ENCODE measurements at places on chromosomes 4 and X.

- no peak for DNase-seq
These were observed 18.0 kb upstream of the BMPR1B start for GRCh38 chr4:94739741-94740140.

DNA sequence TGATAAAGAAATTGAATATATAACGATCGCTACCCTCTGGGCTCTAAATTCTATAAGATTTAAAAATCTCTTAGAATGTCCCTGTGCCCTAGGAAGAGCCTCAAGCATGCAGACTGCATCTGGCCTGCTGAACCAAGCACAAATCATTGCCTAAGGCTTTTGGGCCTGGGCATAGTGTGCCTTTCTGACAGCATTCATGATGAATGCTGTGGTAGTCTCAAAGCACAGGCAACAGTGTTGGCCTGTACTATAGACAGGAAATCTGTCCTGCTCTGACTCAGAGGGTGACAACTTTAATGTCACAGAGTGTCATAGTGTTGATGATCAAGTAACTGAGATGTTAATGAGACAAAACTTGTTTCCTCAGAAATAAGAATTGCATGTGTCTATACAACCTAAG lies 717.3 kb downstream of the STIM2 start:
- no peak for DNase-seq

DNA sequence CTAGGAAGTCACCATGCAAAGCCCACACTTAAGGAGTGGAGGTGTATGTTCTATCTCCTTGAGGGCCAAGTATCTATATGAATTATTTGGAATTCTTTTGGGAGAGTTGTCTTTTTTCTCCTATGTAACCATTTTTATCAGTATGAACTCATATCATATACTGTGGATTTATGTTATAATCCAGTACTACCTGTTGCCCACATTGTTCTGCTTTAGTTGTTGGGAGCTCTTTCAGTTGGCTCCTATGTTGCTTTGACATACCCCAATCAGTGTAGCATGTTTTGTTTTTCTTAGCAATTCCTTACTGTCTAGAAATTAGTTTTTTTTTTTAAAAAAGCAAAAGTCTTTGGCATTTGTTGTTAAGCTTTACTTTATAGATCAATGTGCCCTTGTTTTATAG lies 13.0 kb downstream of the UCHL1 start:
- DNase-seq: no peak

GRCh38 chr4:10080589-10081217 lies 35.9 kb downstream of the WDR1 start:
- no peak for DNase-seq

DNA sequence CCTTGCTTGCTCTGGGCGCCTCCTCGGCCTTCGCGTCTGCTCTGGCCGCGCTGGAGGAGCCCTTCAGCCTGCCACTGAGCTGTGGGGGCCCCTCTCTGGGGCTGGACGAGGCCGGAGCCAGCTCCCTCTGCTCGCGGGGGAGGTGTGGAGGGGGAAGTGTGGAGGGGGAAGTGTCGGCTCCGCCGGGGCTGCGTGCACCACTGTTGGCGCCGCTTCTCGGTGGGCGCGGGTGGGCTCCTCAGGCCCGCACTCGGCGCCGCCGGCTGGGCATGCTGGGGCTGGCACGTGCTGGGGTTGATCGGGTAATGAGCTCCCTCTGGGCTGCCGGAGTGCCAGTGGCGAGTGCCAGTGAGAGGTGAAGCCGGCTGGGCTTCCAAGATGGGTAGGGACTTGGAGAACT lies 116.7 kb downstream of the CPXCR1 start:
- DNase-seq: no peak

- DNase-seq: peak; percentile 65
These were observed 13.1 kb downstream of the GASK1B start for GRCh38 chr4:158159718-158160094.

- peak; percentile 33 for DNase-seq
These were observed 638 bp downstream of the BLTP1 start for GRCh38 chr4:122152711-122153226.

DNA sequence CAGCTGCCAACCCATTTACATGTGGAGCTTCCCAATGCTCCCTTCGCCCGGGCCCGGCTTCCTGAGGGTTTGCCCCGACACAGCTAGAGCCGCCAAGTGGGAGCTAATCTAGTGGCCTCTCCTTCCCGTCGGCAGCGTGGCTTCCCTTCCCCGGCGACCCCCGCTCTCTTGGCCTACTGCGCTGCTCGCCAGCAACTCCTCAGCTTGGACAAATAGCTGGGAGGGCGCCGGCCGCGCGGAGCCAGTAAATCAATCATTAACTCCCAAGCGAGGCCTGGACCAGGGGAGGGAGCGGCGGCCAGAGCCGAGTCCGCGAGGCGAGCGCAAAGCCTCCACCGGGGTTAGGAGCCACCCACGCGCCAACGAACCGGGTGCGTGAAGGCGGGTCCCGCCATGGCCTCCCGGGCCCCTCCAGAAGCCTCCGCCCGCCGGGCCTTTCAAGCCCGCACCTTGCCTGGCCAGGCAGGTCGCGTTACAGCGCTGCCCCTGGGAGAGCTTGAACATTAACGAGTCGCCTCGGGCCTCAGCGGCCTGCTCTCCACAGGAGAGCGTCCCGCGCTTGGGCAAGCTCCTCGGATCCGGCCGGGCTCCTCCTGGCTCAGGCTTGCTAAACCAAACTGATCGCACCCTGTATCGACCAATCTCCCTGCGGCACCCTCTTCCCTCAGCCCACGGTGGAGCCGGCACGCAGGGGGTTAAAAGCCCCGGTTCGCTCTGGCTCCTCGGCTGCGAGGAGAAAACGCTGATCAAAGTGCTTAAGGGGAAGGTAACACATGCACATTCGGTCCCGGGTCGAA lies 10.6 kb upstream of the BCOR start:
- DNase-seq: no peak

- no peak for DNase-seq
These were observed 37.2 kb downstream of the CPLX1 start for GRCh38 chr4:788636-789297.

DNA sequence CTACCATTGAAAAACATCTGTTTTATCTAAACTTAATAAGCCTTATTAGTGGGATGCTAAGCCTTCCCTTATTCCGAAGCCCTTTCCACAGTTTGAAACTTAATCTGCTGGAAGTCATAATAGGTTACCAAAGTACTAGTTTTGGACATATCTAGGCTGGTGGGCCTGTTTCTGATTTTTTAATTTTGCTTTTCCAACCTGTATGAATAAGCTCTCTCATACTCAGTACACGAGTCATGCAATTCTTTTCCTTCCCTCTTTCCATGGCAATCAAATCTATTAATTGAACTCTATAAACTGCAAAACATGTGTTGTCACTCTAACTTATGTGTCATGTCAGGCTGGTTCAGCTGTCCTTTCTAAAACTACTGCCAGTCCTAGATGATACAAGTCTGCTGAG lies 91.0 kb downstream of the AMMECR1 start:
- no peak for DNase-seq

GRCh38 chr4:85476381-85476780 lies 1.4 kb downstream of the ARHGAP24 start:
- DNase-seq: no peak

DNA sequence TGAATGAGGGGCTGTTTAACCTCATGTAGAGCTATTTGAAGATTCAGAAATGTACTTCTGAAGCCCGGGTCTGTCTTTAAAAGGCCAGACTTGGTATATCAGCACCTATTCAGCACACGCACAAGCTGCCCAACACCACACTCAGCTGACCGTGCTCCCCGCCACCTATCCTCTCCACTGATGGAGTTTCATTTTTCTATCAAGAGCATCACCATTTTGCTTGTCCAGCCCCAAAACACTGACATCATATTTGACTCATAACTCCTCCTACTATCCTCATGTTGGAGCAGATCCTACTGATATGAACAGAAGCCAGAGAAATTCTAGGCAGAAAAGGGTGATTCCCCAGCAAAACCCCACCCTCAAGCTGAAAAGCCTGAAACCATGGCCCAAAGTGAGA lies 100.3 kb downstream of the SORBS2 start:
- DNase-seq: no peak

DNA sequence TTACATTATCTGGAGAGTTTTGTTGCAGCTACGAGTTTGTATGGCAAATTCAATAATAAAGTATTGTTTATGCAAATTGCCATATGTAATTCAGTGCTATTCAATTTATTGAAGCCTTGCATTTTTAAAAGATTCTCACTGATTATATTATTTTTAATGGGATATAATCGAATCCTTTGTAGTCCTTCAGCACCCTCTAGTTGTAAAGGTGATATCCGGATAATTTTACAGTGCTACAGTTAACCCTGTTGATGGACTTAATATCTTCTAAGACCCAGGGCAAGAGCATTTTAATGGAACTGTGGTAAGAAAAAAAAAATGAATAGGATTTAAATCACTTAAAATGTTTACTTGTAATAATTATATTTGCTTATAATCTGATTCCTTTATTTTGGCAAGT lies 48.5 kb upstream of the GRIA2 start:
- no peak for DNase-seq

DNA sequence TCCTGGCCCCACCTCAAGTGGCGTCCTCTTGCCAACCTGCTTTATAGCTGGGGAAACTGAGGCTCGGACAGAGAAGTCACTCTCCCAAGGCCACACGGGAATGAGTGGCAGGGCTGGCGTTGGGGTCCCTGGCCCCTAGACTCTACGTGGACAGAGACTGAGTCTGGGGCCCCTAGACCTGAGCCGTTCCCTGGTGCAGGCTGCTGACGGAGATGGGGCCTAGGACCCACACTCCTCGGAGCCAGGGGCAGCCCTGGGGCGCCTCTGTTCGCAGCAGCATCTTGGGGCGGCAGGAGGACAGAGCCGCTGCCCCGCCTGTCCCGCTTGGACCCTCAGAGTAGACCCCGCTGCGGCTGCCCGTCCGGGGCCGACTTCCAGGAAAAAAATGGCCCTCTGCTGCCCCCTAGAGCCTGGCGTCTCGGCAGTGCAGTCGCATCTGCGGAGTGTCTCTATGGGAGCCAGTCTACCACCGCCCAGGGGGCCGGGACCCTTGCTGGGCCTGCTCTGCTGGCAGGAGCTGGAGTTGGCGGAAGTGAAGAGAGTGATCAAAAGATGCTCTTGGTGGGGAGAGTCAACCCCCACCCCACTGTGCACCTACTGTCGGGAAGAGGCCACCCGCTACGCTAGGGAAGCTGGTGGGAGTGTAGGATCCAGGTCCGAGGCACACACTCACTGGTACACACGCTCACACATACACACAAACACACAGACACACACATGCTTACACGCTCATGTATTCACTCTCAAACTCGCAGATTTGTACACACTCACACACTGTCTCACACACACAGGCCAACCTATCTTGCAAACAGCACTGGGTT lies 220.1 kb downstream of the AFAP1 start:
- no peak for DNase-seq

GRCh38 chr4:169385376-169385775 lies 114.6 kb upstream of the SH3RF1 start:
- DNase-seq: no peak

- no peak for DNase-seq
These were observed 12.8 kb upstream of the CDKN2AIP start for GRCh38 chr4:183431614-183432013.

GRCh38 chr4:148224476-148224875 lies 217.7 kb downstream of the NR3C2 start:
- DNase-seq: no peak

- DNase-seq: peak; percentile 10
These were observed 20.5 kb upstream of the BLTP1 start for GRCh38 chr4:122131562-122132157.

GRCh38 chr4:146470604-146471003 lies 51.1 kb downstream of the SLC10A7 start:
- no peak for DNase-seq

- DNase-seq: no peak
These were observed 180.0 kb downstream of the AFAP1 start for GRCh38 chr4:7759635-7760034.

GRCh38 chr4:155025762-155026457 lies 182.5 kb upstream of the NPY2R start:
- DNase-seq: peak; percentile 52

DNA sequence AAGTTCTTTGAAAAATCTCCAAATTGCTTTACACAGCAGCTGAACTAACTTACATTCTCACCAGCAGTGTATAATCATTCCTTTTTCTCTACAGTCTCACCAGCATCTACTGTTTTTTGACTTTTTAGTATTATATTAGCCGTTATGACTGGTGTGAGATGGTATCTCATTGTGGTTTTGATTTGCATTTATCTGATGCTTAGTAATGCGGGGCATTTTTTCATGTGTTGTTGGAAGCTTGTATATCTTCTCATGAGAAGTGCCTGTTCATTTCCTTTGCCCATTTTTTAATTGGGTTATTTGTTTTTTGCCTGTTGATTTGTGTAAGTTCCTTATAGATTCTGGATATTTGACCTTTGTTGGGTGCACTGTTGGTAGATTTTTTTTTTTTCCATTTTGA lies 931.7 kb downstream of the CENPC start:
- DNase-seq: no peak

- no peak for DNase-seq
These were observed 125.0 kb downstream of the BMPR1B start for GRCh38 chr4:94882756-94883155.

GRCh38 chr4:16075061-16075460 lies 8.8 kb downstream of the PROM1 start:
- no peak for DNase-seq
